ENCODE measurements at places on chromosomes 12 and 14. TPM values are rescaled to one million over a fixed set of nuclear protein-coding genes. Genes with fewer than 3 reads are reported as not detected.

GRCh38 chr14:35353409-35354172, 51.0 kb downstream of the NFKBIA start:
- no peaks in the 10 kb centered on the region for H3K36me3 ChIP-seq
- no peaks in the 10 kb centered on the region for H3K27me3 ChIP-seq
- no peak overlapping the region for H3K4me3 ChIP-seq
- H3K27ac ChIP-seq, result no peak overlapping the region
- DNase-seq, result no peak

- no peaks in the 10 kb centered on the region for H3K36me3 ChIP-seq
- no peak for DNase-seq
- no peaks in the 10 kb centered on the region for H3K4me1 ChIP-seq
- no peak overlapping the region for H3K4me3 ChIP-seq
Observed at GRCh38 chr12:80681287-80681686, 26.1 kb upstream of the MYF6 start.

DNA sequence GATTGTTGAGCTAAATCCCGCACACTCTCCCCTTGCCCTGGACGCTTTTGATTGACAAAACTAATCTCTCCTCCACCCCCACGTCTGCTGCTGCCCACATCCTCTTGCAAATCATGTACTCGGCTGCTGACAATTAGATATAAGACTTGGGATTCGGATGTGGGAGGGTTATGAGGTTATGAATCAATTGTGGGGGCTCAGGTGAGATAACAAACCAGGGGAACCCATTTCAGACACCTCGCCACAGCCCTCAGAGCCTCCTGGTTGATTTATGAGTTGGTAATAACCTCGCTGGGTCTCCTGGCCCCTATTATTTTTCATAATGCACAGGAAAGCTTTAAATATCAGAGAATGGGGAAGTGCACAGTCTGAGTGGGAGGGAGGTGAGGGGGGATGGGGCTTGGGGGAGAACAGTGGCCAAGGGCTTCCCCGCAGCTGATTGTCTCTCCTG, 449.9 kb downstream of the DPF3 start:
- DNase-seq, result peak; percentile 39
- H3K4me3 ChIP-seq, result no peak overlapping the region
- no peaks in the 10 kb centered on the region for H3K36me3 ChIP-seq
- no peak overlapping the region for H3K27ac ChIP-seq
- no peaks in the 10 kb centered on the region for H3K4me1 ChIP-seq
- H3K27me3 ChIP-seq, result no peaks in the 10 kb centered on the region

- DNase-seq, result no peak
- no peaks in the 10 kb centered on the region for H3K36me3 ChIP-seq
- no peak overlapping the region for H3K27ac ChIP-seq
- no peaks in the 10 kb centered on the region for H3K27me3 ChIP-seq
- H3K4me3 ChIP-seq, result peak overlapping the region; percentile 52
Observed at GRCh38 chr14:73245480-73246325, 8.4 kb downstream of the PAPLN start.

DNA sequence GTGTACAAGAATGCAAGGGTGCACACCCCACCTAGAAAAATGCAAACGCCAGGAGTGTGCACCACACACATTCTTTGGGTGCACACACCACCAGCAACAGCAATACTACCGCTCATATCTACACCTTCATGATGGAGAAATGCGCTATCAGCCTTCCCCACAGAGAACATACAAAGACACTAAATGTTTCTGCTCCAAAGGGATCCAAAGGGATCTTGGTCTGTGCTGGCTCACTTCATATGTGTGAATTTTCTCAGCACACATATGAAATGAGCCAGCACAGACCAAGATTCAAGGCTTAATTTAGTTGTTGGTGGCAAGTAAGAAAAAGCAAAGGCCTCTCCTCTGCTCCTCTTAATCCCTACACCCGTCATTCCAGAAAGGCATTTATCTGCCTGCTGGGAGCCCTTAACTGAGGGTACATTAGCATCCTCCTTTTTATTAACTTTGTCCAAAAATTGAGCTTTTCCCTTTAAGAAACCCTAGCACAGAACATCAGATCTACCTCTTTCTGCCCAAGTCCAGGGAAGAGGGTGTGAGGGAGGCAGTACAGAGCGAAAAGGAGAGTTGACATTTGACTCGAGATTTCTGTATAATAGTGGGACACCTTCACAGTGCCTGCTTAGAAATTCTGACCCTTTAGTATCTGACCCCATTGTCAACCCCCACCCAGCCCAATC, 8.3 kb downstream of the BMP4 start:
- no peaks in the 10 kb centered on the region for H3K27me3 ChIP-seq
- H3K4me1 ChIP-seq, result no peaks in the 10 kb centered on the region
- DNase-seq, result no peak
- peaks cover 2% of the 10 kb centered on the region for H3K36me3 ChIP-seq
- no peak overlapping the region for H3K4me3 ChIP-seq

GRCh38 chr12:80044694-80045046, 54.7 kb upstream of the OTOGL start:
- peaks cover 21% of the 10 kb centered on the region for H3K4me1 ChIP-seq
- DNase-seq, result peak; percentile 92
- H3K27ac ChIP-seq, result peak overlapping the region; percentile 76
- H3K27me3 ChIP-seq, result no peaks in the 10 kb centered on the region
- H3K4me3 ChIP-seq, result no peak overlapping the region

DNA sequence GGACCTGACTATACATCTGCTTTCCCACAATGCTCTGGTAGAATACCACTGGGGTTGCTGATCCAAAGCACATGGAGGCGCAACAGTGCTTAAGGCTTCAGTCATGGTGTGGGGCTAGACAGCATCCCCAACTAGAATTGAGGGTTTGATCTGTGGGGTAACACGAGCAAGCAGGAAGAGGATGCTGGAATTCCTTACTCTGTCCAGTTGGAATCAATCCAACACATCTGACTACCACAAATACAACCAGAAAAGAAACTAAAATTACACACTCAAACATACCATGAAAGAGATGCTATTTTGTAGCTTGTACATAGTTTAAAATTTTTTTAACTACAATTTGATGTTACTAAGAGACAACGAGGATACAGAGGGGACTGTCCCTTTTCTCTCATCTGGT, 40.4 kb upstream of the GTF2A1 start:
- H3K4me1 ChIP-seq, result no peaks in the 10 kb centered on the region
- H3K27ac ChIP-seq, result no peak overlapping the region
- H3K4me3 ChIP-seq, result no peak overlapping the region
- no peaks in the 10 kb centered on the region for H3K27me3 ChIP-seq

- H3K27ac ChIP-seq, result no peak overlapping the region
- H3K36me3 ChIP-seq, result no peaks in the 10 kb centered on the region
- H3K4me1 ChIP-seq, result no peaks in the 10 kb centered on the region
Observed at GRCh38 chr12:6956021-6956727, 5.0 kb downstream of the PTPN6 start.

GRCh38 chr12:3629057-3629830, 123.7 kb downstream of the CRACR2A start:
- DNase-seq, result no peak
- H3K4me1 ChIP-seq, result no peaks in the 10 kb centered on the region
- no peak overlapping the region for H3K4me3 ChIP-seq
- no peaks in the 10 kb centered on the region for H3K36me3 ChIP-seq

GRCh38 chr14:77036484-77037214, 8.1 kb upstream of the IRF2BPL start:
- peaks cover 42% of the 10 kb centered on the region for H3K4me1 ChIP-seq
- no peak for DNase-seq
- no peaks in the 10 kb centered on the region for H3K36me3 ChIP-seq
- H3K4me3 ChIP-seq, result no peak overlapping the region
- no peak overlapping the region for H3K27ac ChIP-seq

GRCh38 chr14:34078117-34078743, 127.4 kb upstream of the EGLN3 start:
- no peak overlapping the region for H3K27ac ChIP-seq
- H3K4me3 ChIP-seq, result no peak overlapping the region
- H3K36me3 ChIP-seq, result no peaks in the 10 kb centered on the region
- DNase-seq, result no peak
- H3K27me3 ChIP-seq, result no peaks in the 10 kb centered on the region
- peaks cover 2% of the 10 kb centered on the region for H3K4me1 ChIP-seq

GRCh38 chr12:12720052-12720451, 2.9 kb downstream of the CDKN1B start:
- no peak for DNase-seq
- peaks cover 6% of the 10 kb centered on the region for H3K36me3 ChIP-seq
- H3K4me3 ChIP-seq, result peak overlapping the region; percentile 41
- no peaks in the 10 kb centered on the region for H3K27me3 ChIP-seq
- H3K4me1 ChIP-seq, result peaks cover 11% of the 10 kb centered on the region

DNA sequence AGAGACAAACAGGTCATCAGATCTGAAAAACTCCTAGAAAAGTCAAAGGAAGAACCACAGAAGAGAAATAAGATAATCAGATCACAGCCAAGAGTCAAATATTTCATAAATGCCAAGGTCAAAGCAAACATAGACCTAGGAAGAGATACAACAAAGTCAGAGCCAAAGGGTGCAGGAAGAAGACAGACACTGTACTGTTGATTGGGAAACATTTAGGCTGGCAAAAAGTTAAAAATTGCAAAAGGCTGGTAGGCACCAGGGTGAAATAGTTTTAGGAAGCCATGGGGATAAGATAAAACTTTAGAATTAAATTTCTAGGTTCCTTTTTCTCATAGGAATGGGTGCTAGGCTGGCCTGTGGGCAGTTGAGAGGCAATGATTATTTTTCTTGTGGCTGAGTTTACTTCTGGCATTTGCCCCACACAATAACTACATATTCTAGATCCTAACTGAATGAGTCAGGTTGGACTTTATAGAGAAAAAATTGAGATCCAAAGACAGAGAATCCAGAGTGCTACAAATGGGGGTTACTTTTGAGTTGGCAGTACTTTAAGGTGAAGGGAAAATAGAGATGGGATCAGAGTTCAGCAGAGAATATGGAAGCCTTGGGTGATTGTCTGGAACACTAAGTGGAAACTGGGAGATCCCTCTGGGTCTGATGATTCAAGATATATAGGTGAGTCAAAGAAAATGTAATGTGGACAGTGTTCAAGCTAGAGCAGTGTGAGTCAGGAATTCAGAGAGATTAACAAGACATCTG, 215.5 kb downstream of the C12orf50 start:
- H3K4me1 ChIP-seq, result peaks cover 5% of the 10 kb centered on the region
- DNase-seq, result peak; percentile 73
- H3K27me3 ChIP-seq, result no peaks in the 10 kb centered on the region
- H3K27ac ChIP-seq, result no peak overlapping the region
- H3K36me3 ChIP-seq, result no peaks in the 10 kb centered on the region
- H3K4me3 ChIP-seq, result no peak overlapping the region

DNA sequence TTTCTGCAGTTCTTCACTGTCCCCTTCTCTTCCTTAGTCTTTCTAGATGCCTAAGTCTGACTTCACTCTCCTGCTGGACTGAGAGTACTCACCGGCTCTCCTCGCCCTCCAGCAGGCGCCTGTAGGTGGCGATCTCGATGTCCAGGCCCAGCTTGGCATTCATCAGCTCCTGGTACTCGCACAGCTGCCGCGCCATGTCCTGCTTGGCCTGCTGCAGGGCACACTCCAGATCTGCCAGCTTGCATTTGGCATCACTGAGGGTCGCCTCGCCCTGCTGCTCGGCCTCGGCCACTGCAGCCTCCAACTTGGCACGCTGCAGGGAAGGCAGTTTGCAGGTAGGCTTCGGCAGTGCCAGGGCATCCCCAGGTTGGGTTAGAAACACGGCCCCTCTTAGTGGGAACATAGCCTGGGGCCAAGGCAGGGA, 5.2 kb downstream of the KRT84 start:
- H3K27me3 ChIP-seq, result peaks cover 13% of the 10 kb centered on the region
- no peak overlapping the region for H3K4me3 ChIP-seq
- no peaks in the 10 kb centered on the region for H3K36me3 ChIP-seq
- H3K27ac ChIP-seq, result no peak overlapping the region

DNA sequence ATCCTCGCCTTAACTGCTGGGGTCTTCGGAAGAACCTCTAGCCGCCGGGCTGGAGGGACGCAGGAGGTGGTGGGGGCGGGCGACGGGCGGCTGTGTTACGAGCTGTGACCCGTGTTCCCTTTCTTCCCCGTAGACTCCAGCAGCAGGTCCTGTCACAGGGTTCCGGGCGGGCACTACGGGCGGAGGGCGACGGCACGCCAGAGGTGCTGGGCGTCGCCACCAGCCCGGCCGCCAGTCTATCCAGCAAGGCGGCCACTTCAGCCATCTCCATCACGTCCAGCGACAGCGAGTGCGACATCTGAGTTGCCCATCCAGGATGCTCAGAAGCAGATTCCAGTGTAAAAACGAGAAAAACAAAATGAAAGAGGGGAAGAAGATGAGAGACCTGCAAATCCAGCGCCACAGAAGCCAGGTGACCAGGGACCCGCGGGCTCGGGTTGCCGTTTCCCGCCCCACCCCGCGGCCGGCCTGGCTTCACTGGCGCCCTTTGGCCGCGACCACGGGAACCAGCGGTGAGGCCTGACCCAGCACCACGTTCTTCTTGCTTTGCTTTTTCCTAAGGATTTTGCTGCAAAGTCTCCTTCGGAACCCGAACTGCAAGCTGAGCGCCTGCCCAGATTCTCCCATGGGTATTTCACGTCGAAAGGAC, 2.1 kb downstream of the SIX6 start:
- H3K27ac ChIP-seq, result no peak overlapping the region
- H3K27me3 ChIP-seq, result peaks cover 89% of the 10 kb centered on the region
- DNase-seq, result no peak
- H3K36me3 ChIP-seq, result no peaks in the 10 kb centered on the region
- no peaks in the 10 kb centered on the region for H3K4me1 ChIP-seq

DNA sequence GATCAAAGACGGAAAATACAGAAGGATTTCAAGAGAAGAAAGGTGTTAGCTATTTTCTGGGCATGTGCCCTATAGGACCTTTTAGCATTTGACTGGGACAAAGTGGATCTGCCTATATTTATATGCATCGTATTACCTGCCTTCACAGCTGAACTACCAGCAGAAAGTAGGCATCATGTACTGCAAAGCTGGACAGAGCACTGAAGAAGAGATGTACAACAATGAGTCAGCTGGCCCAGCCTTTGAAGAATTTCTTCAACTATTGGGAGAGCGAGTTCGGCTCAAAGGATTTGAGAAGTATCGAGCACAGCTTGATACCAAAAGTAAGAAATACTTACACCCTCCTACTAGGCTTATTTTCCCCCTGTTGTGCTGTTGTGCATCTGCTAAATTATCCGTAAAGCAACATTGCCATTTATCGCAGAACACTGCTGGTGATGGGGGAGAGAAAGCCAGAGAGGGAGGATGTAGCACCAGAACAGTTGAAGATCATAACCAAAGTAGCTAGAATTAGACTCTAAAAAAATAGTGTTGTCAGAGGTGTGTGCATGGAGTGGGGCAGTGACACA, 282.0 kb upstream of the RGS6 start:
- no peak for DNase-seq
- no peak overlapping the region for H3K4me3 ChIP-seq
- no peaks in the 10 kb centered on the region for H3K36me3 ChIP-seq

- H3K4me3 ChIP-seq, result no peak overlapping the region
- H3K36me3 ChIP-seq, result no peaks in the 10 kb centered on the region
- no peak for DNase-seq
- no peak overlapping the region for H3K27ac ChIP-seq
- peaks cover 10% of the 10 kb centered on the region for H3K4me1 ChIP-seq
Observed at GRCh38 chr14:23119363-23120327, 590 bp upstream of the CEBPE start.

IKZF4 gene
- 2.0 TPM for total RNA-seq

RASSF3 gene
- 37.7 TPM for total RNA-seq

ERC1 gene
- total RNA-seq, result 46.5 TPM

HOXC12 gene
- total RNA-seq, result not detected

EMP1 gene
- 53.5 TPM for total RNA-seq

CAPZA3 gene
- total RNA-seq, result not detected

PRICKLE1 gene
- 9.6 TPM for total RNA-seq

RNF31 gene
- total RNA-seq, result 30.3 TPM

RERGL gene
- not detected for total RNA-seq

Data from fibroblast of lung (primary cell).